Mesothelial cell of epicardium (in vitro differentiated cells): ENCODE measurements at places on chromosomes 11 and 22. TPM values are rescaled to one million over a fixed set of nuclear protein-coding genes. Genes with fewer than 3 reads are reported as not detected.
A peak's percentile ranks its signal among the peaks of the same experiment; 100 is the strongest.

Gene OSBPL5
- total RNA-seq = 31.6 to 37.1 TPM (median 34.4 TPM) in 3 replicates

Gene MN1
- total RNA-seq = 46.3 to 49.6 TPM (median 47.8 TPM) in 3 replicates

Gene CSF2RB
- total RNA-seq = 0.38 to 0.56 TPM (median 0.38 TPM) in 3 replicates

Gene CCDC188
- not detected in 3 replicates for total RNA-seq

Gene HBB
- not detected in 3 replicates for total RNA-seq

Gene VPREB1
- total RNA-seq = not detected in 3 replicates

Gene DAGLA
- total RNA-seq = 7.1 to 8.1 TPM (median 8.1 TPM) in 3 replicates

Gene RAB38
- 44.3 to 48.4 TPM (median 46.7 TPM) in 3 replicates for total RNA-seq

Gene OR52I2
- total RNA-seq = not detected in 3 replicates

Gene SAA4
- total RNA-seq = not detected in 3 replicates

- H3K4me3 ChIP-seq = no peak overlapping the region
- peaks cover 44% of the 10 kb centered on the region for H3K27me3 ChIP-seq
- H3K4me1 ChIP-seq = no peaks in the 10 kb centered on the region
Measured at GRCh38 chr11:120606211-120607010, 94.9 kb downstream of the GRIK4 start.

GRCh38 chr22:46068593-46069491, 81.5 kb upstream of the PPARA start:
- H3K27me3 ChIP-seq = peaks cover 71% of the 10 kb centered on the region
- no peak overlapping the region for H3K27ac ChIP-seq
- H3K4me1 ChIP-seq = peaks cover 18% of the 10 kb centered on the region
- DNase-seq = no peak
- peak overlapping the region; percentile 76 for H3K4me3 ChIP-seq
- peaks cover 2% of the 10 kb centered on the region for H3K36me3 ChIP-seq

- H3K36me3 ChIP-seq = no peaks in the 10 kb centered on the region
- no peak overlapping the region for H3K27ac ChIP-seq
- H3K27me3 ChIP-seq = peaks cover 61% of the 10 kb centered on the region
- H3K4me1 ChIP-seq = peaks cover 2% of the 10 kb centered on the region
Measured at GRCh38 chr11:17432002-17432401, 43.5 kb upstream of the KCNJ11 start.

DNA sequence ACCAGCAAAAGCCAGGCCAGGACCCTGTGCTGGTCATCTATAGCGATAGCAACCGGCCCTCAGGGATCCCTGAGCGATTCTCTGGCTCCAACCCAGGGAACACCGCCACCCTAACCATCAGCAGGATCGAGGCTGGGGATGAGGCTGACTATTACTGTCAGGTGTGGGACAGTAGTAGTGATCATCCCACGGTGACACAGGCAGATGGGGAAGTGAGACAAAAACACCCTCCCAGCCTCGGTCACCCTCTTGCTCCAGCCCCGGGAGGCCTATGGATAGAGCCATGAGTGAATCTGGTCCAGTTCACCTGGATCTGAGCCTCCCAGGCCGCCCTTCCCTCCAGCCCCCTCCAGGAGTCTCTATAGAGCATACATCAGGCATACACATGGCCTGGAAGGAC, 115.2 kb upstream of the IGLL5 start:
- H3K4me1 ChIP-seq = no peaks in the 10 kb centered on the region
- DNase-seq = peak; percentile 28
- peaks cover 96% of the 10 kb centered on the region for H3K27me3 ChIP-seq
- H3K36me3 ChIP-seq = no peaks in the 10 kb centered on the region
- no peak overlapping the region for H3K4me3 ChIP-seq
- H3K27ac ChIP-seq = no peak overlapping the region

GRCh38 chr11:18294862-18295261, 27.1 kb downstream of the HPS5 start:
- peaks cover 55% of the 10 kb centered on the region for H3K36me3 ChIP-seq
- no peak for DNase-seq
- no peaks in the 10 kb centered on the region for H3K4me1 ChIP-seq
- no peak overlapping the region for H3K27ac ChIP-seq

DNA sequence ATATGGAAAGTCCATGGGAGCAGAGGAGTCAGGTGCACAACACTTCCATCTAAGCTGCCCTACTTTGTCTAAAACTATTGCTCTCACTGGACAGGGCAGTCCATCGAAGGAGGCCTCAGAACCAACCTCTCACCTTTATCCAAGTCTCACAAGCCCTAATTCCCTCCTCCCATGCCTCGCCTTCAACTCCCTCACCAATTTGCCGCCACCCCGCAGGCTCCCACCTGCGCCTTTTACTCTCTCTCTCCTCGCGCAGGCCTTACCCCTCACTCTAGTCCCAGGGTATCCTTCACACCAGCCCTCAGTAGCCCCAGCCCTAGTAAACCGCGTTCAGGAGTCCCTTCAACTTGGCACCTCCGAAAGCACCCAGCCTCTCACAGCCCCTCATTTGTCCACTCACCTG, 451 bp downstream of the FHIP1B start:
- H3K4me1 ChIP-seq = peaks cover 17% of the 10 kb centered on the region
- H3K27me3 ChIP-seq = peaks cover 2% of the 10 kb centered on the region
- H3K27ac ChIP-seq = peak overlapping the region; percentile 99
- DNase-seq = no peak
- H3K4me3 ChIP-seq = peak overlapping the region; percentile 98

GRCh38 chr11:124446916-124447315, 1.4 kb upstream of the OR8B8 start:
- H3K27me3 ChIP-seq = peaks cover 15% of the 10 kb centered on the region
- no peak for DNase-seq
- H3K27ac ChIP-seq = no peak overlapping the region
- no peaks in the 10 kb centered on the region for H3K36me3 ChIP-seq
- no peaks in the 10 kb centered on the region for H3K4me1 ChIP-seq

GRCh38 chr22:30492144-30492543, 13.4 kb downstream of the SEC14L4 start:
- H3K27me3 ChIP-seq = peaks cover 40% of the 10 kb centered on the region
- no peaks in the 10 kb centered on the region for H3K36me3 ChIP-seq
- DNase-seq = no peak
- H3K27ac ChIP-seq = no peak overlapping the region
- H3K4me3 ChIP-seq = no peak overlapping the region
- H3K4me1 ChIP-seq = no peaks in the 10 kb centered on the region

DNA sequence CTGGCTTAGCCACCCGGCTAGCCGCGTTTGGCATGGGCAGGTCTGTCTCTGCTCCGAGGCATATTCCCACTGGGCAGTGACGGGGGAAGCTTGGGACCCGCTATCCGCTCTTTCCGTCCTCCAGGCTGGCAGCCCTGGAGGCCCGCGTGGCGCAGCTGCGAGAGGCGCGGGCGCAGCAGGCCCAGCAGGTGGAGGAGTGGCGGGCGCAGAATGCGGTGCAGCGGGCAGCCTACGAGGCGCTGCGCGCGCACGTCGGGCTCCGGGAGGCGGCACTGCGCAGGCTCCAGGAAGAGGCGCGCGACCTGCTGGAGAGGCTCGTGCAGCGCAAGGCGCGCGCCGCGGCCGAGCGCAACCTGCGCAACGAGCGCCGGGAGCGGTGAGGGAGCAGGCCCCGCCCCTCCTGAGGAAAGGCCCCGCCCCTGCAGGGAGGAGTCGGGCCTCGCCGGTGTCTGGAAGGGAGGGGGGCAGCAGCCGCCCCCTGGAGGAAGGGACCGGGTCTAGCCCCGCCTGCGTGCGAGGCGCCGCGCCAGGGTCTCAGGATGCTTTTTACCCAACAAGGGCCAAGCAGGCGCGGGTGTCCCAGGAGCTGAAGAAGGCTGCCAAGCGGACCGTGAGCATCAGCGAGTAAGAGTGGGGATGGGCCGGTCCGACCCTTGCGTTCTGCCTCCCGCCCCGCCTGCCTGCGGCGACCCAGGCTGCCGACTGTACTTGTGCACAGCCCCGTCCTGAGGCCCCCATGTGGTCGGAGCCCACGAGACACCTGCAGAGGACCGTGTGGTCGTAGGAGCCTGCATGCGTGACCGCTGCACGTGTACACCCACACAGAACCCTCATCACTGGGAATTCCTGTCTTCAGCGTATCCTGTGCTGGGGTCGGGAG, 7.9 kb downstream of the ATG16L2 start:
- peaks cover 8% of the 10 kb centered on the region for H3K36me3 ChIP-seq
- H3K27me3 ChIP-seq = no peaks in the 10 kb centered on the region
- peaks cover 9% of the 10 kb centered on the region for H3K4me1 ChIP-seq

- peaks cover 14% of the 10 kb centered on the region for H3K4me1 ChIP-seq
- H3K4me3 ChIP-seq = peak overlapping the region; percentile 69
- H3K27me3 ChIP-seq = peaks cover 35% of the 10 kb centered on the region
- DNase-seq = peak; percentile 52
- no peak overlapping the region for H3K27ac ChIP-seq
Measured at GRCh38 chr22:24424001-24424900, 3.1 kb upstream of the ADORA2A start.

- H3K36me3 ChIP-seq = no peaks in the 10 kb centered on the region
- H3K27ac ChIP-seq = no peak overlapping the region
- no peaks in the 10 kb centered on the region for H3K27me3 ChIP-seq
- H3K4me1 ChIP-seq = peaks cover 5% of the 10 kb centered on the region
- DNase-seq = no peak
- no peak overlapping the region for H3K4me3 ChIP-seq
Measured at GRCh38 chr22:48832592-48832991, 995.1 kb downstream of the BRD1 start.

DNA sequence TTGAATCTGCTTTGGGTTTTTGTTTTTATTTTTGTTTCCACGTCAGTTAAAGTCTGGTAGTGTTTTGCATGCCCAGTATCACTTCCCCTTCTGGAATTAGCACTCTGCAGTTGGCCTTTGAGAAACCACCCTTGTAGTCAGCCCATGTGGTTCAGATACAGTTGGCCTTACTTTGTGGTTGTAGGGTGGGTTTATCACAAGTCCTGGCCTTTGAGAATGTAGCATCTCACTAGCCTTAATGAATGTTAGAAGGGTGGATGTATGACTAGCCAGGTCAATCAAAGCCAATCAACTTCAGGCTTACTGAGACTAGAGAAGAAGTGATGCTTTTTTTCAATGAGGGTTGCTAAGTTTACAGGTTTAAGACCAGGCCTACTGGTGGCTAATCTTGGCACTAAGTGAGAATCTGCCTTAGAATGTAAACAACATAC, 19.8 kb downstream of the ARL14EP start:
- H3K36me3 ChIP-seq = peaks cover 22% of the 10 kb centered on the region
- peaks cover 3% of the 10 kb centered on the region for H3K4me1 ChIP-seq
- H3K27me3 ChIP-seq = no peaks in the 10 kb centered on the region
- H3K27ac ChIP-seq = no peak overlapping the region
- no peak for DNase-seq

GRCh38 chr11:108825381-108825780, 160.5 kb downstream of the DDX10 start:
- peaks cover 15% of the 10 kb centered on the region for H3K36me3 ChIP-seq
- H3K4me3 ChIP-seq = no peak overlapping the region
- DNase-seq = no peak
- no peaks in the 10 kb centered on the region for H3K4me1 ChIP-seq
- no peak overlapping the region for H3K27ac ChIP-seq

DNA sequence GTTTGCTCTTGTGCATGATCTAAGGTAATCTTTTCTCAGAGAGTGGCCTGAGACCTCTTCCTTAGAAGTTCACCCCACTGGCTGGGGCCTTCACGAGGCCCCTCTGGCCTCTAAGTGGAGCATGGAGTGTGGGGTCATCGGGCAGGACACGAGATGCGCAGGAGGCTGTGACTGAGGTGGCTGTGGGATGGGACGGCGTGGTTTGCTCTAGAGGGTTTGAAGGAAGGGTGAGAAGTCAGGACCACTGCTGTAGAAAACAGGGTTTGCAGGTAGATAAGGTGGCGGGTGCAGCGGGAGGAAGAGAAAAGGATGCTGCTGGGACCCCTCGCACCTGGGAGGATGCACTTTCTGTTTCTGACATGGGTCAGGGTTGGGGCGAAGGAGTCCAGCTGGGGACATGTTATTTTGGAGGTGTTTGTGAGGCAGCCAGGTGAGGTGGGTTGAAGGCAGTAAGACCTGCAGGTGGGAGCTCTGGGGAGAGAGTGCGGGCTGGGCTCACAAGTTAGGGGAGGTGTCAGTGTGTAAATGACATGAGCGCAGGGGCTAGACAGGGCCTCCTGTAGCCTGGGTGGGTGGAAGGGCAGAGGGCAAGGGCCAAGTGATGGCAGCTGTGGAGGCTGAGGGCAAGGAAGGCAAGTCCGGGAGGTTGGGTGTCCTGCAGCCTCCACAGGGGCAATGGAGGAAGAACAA, 62.5 kb downstream of the KCNQ1 start:
- no peak for DNase-seq
- no peaks in the 10 kb centered on the region for H3K4me1 ChIP-seq
- H3K4me3 ChIP-seq = no peak overlapping the region
